Stimulated activated CD8-positive, alpha-beta memory T cell treated with anti-CD3 and anti-CD28 coated beads, Interleukin-2, amount 100 ng/mL, for 48 hours (primary cell): ENCODE measurements at places on chromosomes 1 and 21.

DNA sequence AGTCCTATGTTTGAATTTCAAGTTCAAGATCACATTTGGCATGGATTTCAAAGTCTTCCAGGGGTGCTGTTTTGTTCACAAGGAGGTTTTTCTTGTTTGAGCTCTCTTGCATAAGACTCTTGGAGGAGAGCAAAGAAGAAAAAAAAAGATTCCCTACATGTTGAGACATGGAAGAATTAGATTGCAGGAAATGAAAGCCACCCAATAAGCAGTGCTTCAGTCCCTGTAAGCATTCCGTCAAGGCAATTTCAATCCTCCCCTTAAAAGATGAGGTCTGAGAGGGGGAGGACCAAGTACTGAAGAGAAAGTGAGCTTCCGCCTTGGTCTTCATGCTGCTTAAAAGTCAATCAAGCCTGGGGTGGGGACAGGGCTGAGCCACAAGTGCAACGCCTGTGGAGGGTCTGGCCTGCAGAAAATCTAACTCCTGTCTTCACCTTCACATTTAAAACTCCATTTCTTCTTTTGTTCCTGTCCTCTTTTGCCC is 50.2 kb downstream of the LPAR3 start:
- DNase-seq, result no peak

DNA sequence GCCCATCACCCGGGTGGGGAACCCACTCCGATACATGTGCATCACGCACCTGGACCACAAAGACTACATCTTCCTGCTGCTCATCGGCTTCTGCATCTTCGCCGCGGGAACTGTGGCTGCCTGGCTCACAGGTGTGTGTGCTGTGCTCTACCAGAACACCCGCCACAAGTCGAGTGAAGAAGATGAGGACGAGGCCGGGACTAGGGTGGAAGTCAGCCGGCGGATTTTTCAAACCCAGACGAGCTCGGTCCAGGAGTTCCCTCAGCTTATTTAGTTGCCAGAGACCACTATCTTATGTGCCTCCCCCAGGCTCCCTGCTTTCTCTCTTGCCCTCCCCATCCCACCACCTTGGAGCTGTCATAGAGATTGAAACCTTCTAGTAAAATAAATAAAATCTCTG is 19.8 kb downstream of the LRRC52 start:
- DNase-seq, result no peak

DNA sequence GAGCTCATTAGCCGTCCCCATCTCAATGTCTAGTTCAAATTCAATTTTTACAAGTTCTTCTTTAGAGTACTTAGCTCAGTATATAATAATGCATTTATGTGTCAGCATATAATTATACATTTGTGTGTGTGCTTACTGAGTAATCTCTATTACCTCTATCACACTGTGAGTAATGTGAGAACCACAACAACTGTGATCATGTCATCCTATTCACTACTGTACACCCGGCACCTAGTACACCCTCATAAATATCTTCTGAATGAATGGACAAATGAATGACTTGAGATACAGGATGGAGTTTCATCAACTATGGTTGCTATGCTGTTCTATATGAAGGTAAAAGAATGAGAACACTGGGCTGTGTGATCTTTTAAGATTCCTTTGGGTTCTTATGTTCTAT is 124.0 kb downstream of the GPATCH2 start:
- no peak for DNase-seq

DNA sequence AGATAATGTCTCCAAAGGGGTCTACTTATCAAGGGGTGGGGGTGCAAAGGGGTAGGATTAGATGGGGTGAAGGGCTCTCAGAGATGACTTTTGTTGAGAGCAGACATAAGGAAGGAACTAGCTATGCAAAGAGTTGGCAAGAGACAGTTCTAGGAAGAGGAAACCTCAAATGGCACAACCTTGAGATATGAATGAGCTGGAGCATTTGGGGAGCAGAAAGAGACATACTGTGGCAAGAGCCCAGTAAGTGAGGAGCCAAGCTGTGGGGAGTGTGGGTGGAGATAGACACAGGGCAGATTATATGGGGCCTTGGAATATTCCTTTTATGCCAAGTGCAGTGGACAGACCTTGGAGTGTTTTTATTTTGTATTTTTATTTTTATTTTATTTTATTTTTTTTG is 84.8 kb upstream of the BTG3 start:
- no peak for DNase-seq
